ENCODE measurements at places on chromosomes 2 and 18.

DNA sequence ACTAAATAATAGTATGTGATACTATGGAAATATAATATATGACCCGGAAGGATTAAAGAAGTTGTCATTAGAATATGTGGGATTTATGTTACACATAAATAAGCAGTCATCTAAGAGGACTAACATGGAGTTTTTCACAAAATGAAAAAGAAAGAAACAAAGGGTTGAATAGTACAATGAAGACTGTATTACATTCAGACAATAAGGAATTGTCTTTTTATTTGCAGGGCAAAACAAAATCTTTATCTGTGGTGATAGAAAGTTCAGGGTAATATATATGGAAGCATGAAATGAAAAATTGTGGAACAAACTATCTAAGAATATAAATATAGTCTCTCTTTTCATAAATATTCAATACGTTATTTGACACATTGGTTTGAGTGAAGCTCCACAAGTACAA, 5.8 kb downstream of the ERMN start:
- no peak for DNase-seq

GRCh38 chr2:96140941-96141623, 2.8 kb upstream of the ASTL start:
- DNase-seq: no peak

DNA sequence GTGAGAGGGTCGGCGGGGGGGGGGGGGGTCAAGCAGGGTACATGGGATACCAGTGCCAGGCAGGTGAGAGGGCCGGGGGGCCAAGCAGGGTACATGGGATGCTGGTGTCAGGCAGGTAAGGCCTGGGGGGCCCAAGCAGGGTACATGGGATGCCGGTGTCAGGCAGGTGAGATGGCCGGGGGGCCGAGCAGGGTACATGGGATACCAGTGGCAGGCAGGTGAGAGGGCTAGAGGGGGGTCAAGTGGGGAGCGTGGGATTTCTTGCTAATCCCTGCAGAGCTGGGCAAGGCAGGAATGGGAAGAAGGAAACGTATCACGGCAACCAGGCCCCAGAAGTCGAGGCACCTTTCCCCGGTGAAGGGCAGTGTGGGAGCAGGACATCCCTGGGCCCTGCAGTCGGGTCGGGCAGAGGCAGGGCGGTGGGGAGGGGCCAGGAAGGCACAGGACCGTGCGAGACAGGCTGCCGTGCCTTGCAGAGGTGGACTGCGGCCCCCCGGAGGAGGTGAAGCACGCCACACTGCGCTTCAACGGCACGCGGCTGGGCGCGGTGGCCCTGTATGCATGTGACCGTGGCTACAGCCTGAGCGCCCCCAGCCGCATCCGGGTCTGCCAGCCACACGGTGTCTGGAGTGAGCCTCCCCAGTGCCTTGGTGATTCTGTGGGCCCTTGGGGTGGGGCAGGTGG, 49.3 kb downstream of the MTERF4 start:
- DNase-seq: peak; percentile 8

GRCh38 chr2:237411683-237412423, 2.1 kb downstream of the COL6A3 start:
- no peak for DNase-seq

DNA sequence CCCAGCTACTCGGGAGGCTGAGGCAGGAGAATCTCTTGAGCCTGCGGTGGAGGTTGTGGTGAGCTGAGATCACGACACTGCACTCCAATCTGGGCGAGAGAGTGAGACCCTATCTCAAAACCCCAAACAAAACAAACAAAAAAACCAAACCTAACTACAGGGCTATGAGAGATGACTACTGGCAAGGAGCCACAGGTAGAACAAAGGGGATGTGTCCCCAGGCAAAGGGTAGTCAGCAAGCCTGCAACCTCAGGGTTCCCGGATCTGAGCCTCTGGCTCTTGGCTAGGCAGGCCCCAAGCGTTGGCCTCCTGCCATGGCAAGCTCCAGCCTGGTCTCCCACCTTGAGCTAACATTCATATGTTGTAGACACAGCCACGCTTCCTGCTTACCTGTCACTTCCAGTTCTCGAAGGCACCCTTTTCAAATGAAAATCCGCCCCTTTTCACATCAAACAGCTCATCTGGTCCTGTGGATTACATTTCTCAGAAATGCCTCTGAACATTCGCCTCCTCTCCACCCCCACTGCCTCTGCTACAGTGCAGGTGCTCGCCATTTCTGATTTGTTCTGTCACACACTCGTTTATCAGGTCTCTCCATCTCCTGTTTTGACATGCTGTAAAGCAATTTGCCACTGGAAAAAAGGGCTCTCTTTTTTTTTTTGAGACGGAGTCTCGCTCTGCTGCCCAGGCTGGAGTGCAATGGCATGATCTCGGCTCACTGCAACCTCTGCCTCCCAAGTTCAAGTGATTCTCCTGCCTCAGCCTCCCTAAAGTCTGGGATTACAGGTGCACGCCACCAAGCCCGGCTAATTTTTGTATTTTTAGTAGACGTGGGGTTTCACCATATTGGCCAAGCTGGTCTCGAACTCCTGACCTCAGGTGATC, 13.1 kb upstream of the ACTR3 start:
- DNase-seq: peak; percentile 85

DNA sequence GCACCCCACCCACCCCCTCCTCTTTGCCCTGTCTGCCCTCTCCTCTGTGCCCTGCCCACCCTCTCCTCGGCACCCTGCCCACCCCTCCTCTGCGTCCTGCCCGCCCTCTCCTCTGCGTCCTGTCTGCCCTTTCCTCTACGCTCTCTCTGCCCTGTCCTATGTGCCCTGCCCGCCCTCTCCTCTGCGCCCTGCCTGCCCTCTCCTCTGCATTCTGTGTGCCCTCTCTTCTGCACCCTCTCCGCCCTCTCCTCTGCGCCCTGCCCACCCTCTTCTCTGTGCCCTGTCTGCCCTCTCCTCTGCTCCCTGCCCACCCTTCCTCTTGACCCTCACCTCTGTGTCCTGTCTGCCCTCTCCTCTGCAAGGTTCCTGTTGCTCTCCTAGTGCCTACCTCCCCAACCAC, 233.6 kb downstream of the SMAD2 start:
- no peak for DNase-seq

- DNase-seq: no peak
Measured at GRCh38 chr2:60972889-60973656, 44.4 kb upstream of the PEX13 start.

DNA sequence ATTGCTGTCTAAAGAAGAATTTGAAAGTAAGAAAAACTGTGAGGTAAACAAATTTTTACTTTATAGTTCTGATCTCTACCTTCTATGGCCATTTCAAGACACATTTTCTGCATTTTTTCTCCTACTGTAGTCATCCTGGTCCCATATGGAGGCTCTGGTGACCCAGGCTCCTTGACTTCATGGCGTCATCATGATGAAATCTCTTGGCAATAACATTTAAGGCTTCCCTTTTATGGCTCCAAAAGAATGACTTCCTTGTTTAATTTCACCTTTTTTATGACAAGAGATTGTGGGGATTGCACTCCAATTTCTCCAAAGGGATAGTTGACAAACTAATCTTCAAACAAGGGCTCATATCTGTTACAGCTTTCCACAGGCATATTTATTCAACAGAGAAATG, 143.0 kb upstream of the SCN7A start:
- DNase-seq: no peak
